Hippocampal formation (tissue), 2 donors: ENCODE measurements at places on chromosomes 6 and 20.

DNA sequence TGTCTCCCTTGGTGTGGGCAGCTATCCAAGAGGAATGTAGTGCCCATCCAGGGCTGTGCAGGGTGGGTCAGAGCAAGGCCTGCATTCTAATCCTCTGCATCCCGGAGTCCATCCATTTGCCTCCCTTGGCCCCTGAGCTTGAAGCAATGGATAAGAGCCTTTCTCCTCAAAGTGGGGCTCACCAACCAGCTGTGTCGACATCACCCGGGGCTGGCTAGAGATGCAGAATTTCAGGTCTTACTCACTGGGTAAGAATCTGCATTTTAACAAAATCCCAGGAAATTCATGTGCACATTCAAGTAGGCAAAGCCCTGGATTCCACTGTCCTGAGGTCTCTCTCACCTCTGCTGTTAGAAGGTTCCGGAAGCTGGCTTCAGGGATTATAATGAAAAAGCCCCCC lies 95.3 kb downstream of the MDGA1 start:
- DNase-seq = no peak

- DNase-seq = peak; percentile 93
Measured at GRCh38 chr6:163348789-163349680, 65.5 kb upstream of the QKI start.

- no peak for DNase-seq
Measured at GRCh38 chr6:169169375-169169774, 84.3 kb downstream of the THBS2 start.

GRCh38 chr6:130113201-130113710 lies 94.9 kb downstream of the L3MBTL3 start:
- DNase-seq = no peak

GRCh38 chr6:46755865-46756264 lies 9.1 kb downstream of the ANKRD66 start:
- DNase-seq = no peak

DNA sequence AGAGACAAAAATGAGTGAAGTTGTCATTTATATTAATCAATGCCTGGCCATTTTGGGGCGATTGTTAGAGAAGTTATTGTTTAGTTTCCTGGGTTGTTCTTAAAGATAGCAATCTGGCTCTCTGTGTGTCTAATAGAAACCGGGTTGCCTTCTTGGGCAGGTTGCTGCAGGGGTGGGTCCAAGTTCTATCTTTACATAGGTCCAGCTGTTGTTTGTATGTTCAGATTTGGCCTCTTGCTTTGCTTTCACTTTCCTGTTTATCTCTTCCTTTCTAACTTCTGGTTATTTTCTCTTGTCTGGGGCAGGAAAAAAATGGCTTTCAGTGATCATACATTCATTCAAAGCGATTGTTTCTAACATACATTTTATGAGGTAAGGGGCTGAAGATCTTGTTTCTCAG lies 128.4 kb upstream of the NOX3 start:
- no peak for DNase-seq
